ENCODE measurements at places on chromosomes 2 and 18. TPM values are rescaled to one million over a fixed set of nuclear protein-coding genes. Genes with fewer than 3 reads are reported as not detected.
A peak's percentile ranks its signal among the peaks of the same experiment; 100 is the strongest.

DNA sequence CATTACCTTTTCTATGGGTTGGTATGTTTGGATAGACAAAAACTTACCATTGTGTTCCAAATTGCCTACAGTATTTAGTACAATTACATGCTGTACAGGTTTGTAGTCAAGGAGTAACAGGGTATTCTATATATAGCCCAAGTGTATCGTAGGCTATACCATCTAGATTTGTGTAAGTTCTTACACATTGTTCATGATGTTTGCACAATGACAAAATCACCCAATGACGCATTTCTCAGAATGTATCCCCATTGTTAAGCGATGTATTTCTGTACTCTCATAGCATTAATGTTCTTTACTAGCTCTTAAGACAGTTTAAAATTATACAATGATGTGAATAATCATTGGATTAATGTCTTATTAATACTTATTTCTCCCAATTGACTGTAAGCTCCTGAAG lies 16.7 kb downstream of the TACR1 start:
- H3K4me1 ChIP-seq: no peaks in the 10 kb centered on the region
- H3K27me3 ChIP-seq: peaks cover 12% of the 10 kb centered on the region
- no peak overlapping the region for H3K4me3 ChIP-seq
- no peaks in the 10 kb centered on the region for H3K36me3 ChIP-seq
- H3K27ac ChIP-seq: no peak overlapping the region

GRCh38 chr2:170162271-170162632 lies 15.7 kb upstream of the MYO3B start:
- H3K27me3 ChIP-seq: no peaks in the 10 kb centered on the region
- H3K4me3 ChIP-seq: no peak overlapping the region
- H3K36me3 ChIP-seq: no peaks in the 10 kb centered on the region
- H3K27ac ChIP-seq: no peak overlapping the region

DNA sequence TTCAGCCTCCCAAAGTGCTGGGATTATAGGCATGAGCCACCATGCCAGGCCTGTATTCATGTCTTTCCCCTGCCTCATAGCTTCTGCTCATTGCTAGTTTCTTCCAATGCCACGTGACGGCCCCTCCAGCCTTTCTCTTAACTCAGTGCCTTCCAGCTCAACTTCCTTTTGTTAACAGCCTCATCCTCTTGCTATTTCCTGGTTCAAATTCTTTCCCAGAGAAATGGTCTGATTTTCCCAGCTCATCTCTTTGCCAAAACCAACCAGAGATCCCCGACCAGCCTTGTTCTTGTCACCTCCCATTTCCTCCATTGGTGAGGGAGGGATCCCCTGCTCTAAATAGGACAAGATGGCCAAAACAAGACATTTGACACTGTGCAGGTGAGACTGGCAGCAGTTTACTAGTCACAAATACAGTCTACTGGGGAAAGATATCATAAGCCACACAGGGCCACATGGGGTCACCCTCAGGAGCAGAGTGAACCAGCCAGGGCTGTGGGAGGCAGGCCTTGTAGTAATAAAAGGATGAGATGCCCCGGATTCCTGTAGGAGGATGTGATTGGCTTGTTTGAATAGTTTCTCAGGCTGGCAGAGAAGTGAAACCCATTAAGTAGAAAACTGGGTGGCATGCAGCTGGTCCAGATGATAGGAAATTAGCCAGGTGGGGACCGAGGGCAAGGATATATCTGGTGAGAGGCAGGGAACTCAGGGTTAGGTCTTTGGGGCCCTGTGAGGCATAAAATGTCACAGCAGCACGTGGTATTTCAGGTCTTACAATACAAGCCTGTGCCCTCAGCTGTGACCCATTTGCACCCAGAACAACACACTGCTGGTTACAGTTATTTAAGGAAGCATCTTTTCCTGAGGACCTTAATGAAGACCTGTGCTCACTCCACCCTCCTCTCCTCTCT lies 6.4 kb downstream of the CD207 start:
- H3K36me3 ChIP-seq: no peaks in the 10 kb centered on the region
- H3K27me3 ChIP-seq: peaks cover 11% of the 10 kb centered on the region
- no peaks in the 10 kb centered on the region for H3K4me1 ChIP-seq
- no peak overlapping the region for H3K27ac ChIP-seq
- DNase-seq: peak; percentile 68

DNA sequence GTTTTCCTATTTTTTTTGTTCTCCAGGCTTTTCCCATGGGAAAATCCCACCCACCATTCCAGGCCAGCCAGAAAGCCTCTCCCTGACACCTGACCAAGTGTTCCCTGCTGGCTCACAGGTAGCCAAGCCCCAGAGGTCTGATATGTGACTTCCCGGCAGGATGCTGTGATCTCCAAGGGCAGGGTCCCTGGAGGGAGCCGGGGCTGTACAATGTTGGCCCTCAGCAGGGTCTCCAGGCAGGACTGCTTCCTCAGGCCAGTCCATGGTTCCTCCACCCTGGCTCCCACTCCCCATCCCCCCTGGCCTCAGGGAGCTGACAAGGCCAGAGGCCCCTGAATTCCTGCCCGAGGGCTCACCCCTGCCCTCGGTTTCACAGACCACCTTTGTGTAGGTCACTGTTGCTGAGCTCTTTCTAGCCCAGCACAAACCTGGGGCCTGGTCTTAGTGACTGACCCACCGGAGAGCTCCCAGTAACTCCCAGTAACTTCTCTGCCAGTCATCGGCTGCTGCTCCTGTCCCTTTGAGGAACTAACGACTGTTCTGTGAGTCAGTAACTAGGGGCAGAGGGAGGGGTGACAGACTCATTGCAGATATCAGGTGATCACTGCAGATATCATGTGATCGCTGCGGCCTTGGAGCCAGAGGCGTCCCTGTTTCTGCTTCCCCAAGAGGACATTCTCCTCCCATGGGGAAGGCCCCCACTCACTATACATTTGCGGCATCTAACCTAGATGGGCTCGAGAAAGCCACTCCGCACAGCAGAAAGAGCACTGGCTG lies 38.7 kb downstream of the SDC1 start:
- H3K27ac ChIP-seq: no peak overlapping the region
- peaks cover 15% of the 10 kb centered on the region for H3K4me1 ChIP-seq
- no peak overlapping the region for H3K4me3 ChIP-seq
- no peaks in the 10 kb centered on the region for H3K27me3 ChIP-seq

DNA sequence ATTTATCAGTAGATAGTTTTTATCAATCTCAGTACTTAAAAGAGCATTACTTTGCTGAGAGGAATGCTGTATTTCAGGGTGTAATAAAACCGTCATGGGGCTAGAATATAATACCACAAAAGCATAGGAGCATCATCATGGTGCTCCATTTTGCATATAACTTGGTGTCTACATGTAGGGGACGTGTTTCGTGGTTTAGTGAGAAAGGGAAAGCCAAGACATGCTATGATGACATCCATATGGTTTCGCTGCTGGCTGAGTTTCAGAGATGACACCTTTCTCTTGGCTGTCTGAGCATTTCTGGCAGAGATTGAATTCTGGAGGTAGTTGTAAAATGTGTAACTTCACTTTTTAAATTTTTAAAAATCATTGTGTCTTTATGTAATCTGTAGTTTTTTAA lies 32.4 kb downstream of the WDR43 start:
- H3K27me3 ChIP-seq: no peaks in the 10 kb centered on the region
- no peaks in the 10 kb centered on the region for H3K4me1 ChIP-seq
- no peak for DNase-seq
- H3K27ac ChIP-seq: peak overlapping the region; percentile 42

Gene RAD51AP2
- total RNA-seq: not detected

Gene TAF4B
- 5.1 TPM for total RNA-seq

Gene ATL2
- total RNA-seq: 64.4 TPM
